Cortex of kidney (tissue), 1 donor: ENCODE measurements at places on chromosomes 6 and 20.

GRCh38 chr6:82915666-82916065 is 150.0 kb downstream of the UBE3D start:
- DNase-seq = no peak

DNA sequence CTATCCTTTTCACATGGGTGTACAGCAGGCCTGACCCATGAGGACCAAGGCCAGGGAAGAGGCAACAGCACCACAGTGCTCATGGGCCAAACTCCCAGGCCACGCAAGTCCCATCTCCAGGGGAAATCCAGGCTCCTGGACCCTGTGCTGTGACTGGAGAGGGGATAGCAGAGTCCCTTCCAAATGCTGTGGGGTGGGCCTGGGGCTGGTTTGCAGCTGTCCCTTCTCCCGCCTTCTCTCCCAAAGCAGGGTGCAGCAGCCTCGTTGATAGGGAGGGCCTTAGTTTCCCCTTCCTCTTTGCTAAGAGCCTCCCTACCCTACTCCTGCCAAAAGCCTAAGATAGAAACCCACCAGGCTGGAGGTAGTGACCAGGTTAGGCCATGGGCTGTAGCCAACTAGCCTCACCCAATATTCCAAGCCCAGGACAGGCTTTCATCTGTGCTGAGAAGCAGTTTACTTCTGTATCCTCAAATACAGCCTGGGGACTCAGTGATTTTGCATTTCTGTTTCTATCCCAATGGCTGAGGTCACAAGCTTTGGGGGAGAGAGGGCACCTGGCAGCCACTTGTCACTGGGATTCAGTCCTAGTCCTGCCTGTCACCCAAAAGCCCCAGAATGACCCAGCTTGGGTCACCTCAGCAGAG is 1.4 kb downstream of the CTSZ start:
- no peak for DNase-seq

GRCh38 chr6:119879731-119880130 is 530.2 kb upstream of the MAN1A1 start:
- no peak for DNase-seq

DNA sequence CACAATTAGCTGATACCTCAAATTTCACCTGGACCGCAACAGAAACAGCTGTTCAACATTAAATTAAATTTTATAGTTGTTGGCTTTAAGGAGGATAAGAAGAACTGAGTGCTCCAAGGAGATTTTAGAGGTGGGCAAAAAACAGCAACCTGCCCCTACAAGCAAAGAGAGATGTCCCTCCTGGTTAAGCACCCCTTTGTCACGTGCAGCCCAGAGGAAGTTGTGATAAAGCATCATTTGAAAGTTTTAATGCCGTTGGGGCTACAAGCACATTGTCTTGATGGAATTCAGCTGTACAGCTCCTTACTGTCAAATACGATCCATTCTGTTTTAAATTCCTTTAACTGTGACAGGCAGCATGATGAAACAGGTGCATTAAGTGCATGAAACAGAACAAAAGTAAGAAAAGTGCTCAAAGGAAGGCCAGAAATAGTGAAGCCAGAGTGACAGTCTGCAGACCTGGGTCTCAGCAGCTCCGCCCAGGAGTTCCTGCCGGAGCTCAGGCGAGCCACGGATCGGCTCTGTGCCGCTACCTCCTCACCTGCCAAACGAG is 195.0 kb downstream of the GMPR start:
- DNase-seq = no peak

DNA sequence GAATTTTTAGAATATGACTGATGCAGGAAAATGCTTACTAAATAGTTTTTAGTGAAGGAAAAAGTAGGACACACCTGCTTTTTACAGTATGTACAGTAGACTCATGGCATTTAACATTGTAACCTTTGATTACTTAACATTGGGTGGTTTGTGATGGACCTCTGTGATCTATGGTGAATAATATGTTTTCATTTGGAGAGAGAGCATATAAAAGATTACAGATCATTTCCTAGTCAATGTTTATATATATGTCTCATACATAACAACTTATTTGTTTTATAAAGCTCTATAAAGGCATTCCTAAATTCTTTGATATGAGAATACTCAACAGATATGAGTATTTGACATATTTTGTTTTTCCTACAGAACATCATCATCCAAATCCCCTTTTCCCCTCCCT is 129.3 kb upstream of the PDE7B start:
- no peak for DNase-seq

DNA sequence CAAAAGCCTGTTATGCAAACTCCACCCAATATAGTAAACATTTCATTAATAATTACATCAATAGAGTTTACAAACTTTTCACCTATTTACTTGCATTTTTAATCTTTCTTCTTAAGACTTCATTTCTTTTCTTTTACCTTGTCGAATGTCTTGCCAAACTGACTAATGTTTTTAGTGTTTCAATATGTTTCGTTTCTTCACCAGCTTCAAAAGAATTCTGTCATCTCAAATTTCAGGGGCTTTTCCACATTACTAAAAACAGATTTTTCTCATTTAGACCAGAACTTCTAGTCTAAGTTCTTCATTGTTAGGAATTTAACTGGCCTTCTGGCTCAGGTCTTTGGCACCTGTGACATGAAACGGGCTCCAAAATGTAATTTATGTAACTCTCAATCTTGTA is 196.5 kb downstream of the ARHGAP18 start:
- DNase-seq = no peak

DNA sequence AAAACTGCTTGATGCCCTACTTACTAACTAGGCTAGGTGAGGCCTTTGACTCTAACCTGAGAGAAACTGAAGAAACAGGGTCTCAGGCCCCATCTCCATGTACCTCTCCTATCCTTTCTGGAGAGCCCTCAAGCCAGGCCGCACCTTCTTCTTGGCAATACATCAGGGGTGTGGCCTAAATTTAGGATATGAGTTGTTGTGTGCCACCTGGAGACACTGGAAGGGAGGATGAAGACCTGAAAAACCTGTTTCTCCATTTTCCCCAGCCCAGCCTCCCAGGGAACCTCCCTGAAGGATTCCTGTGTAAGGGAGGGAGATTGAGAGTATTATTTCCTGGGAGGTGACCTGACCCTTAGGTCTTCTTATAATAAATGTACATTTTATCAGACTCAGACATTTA is 3.1 kb downstream of the LY6G6D start:
- DNase-seq = no peak

GRCh38 chr6:155411154-155412052 is 44.2 kb downstream of the NOX3 start:
- DNase-seq = no peak

- DNase-seq = no peak
These were observed 148.9 kb downstream of the TMEM200A start for GRCh38 chr6:130514712-130515111.

DNA sequence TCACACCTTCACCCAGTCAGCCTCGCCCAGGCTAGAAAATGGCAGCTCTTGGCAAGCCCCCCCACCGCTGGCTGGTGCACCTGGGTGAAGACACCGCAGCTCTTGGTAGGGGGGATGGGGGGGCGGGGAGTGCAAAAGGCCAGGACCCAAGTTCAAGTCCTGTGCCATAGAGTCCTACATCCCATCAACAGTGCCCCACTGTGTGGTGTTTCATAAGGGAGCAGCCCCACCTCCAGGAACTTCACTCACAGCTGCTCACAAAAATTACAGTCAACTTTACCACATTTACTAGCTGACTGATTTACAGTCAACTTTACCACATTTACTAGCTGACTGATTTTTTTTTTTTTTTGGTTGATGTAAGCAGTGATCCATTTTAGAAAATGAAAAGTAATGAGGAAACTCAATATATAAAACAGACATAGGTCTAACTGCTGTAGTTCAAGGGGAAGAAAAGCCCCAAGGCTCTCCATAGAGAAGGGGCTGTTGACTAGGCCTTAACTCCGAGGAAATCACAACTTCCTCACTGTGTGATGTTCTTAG is 208.9 kb upstream of the SNX9 start:
- DNase-seq = no peak

DNA sequence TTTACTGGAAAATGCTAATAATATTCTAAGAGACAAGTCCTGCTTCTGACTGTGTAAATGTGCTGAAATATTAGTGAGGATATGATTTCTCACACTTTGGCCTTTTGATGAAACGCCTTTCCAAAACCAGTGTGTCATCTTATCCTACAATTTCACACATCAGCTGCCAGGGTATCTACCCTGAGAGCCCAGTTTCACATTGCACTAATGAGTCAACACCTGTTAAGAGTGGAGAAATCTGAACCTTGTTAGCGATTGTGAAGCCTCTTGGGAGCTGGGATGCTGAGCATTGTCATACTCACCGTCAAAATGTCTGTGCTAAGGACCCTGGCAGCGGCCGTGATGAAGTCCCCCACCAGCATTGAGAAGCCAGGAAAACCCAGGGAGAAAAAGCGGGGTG is 166.0 kb downstream of the RALGAPA2 start:
- no peak for DNase-seq

DNA sequence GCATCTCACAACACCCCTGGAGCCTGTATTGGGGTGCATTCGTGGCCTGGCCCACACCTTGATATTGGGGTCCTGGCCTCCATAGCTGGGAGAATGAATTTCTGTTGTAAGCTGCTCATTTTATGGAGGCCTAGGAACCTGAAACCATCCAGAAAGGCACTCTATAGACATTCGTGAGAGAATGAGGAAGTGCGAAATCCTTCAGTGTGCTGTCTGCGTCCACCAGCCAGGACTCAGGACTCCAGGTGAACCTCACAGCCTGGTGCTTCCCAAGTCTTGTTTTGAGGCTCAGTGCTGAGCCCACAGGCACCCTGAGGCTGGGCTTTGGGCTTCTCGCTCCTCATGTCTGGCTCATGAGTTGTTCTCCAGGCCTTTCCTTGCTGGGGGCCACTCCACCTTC is 11.9 kb upstream of the RBBP8NL start:
- no peak for DNase-seq

GRCh38 chr6:128573036-128573435 is 52.6 kb upstream of the PTPRK start:
- no peak for DNase-seq

GRCh38 chr6:158029668-158030230 is 48.1 kb downstream of the SYNJ2 start:
- no peak for DNase-seq

- DNase-seq = no peak
These were observed 9.9 kb upstream of the HEBP2 start for GRCh38 chr6:138393871-138394783.

DNA sequence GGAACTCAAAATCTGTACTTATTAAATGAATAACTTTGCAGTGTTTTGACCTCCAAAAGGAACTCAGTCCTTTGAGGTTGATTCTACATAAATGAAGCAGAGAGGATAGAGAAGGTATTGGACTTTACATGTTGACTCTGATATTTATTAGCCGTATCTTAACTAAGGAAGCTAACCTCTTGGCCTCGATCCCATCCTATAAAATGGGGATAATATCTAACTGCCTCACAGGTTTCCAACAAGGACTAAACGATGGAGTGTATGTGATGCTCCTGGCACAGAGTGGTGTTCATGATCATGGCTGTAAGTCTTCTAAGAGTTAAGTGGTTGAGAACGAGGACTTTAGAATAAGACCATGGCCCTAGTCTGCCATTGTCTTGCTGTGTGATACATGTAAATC is 24.2 kb upstream of the MAP3K4 start:
- DNase-seq = no peak

GRCh38 chr6:135346747-135347146 is 150.8 kb downstream of the AHI1 start:
- DNase-seq = no peak

- DNase-seq = no peak
These were observed 26.8 kb upstream of the CLIC5 start for GRCh38 chr6:46042355-46042999.

GRCh38 chr6:162090734-162091133 is 636.8 kb downstream of the PRKN start:
- no peak for DNase-seq

GRCh38 chr20:1209447-1210387 is 6.5 kb downstream of the C20orf202 start:
- no peak for DNase-seq

- DNase-seq = no peak
These were observed 1.0 kb downstream of the GMEB2 start for GRCh38 chr20:63625771-63626423.

- DNase-seq = no peak
These were observed 133.2 kb upstream of the RPS6KA2 start for GRCh38 chr6:166760288-166760687.

DNA sequence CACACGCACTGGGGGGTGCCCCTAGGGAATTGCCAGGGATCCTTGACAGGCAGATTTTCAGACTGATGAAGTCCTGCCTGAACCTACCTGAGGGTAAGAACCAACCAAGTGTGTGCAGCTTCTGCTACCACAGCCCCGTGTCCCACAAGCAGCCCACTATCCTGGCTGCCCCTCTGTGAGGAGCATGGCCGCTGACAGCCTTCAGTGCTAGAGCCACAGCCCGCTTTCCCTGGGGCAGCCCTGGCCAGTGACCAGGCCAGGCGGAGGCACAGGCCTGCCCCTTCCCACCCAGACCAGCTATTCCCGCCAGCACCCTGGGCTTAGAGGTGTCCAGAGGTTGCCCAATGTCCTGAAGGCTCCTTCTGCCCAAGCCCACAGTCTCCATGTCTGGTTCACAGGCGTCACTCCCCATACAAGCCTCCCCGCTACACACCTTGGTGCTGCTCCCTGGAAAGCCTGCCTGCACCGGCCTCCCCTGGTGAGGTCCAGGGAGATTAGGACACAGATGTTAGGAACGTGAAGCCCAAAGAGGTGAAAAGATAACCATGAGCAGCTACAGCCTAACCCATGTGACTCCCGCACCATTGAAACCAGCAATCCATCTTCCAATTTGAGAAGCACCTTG is 207.0 kb downstream of the SYNDIG1 start:
- DNase-seq = no peak

DNA sequence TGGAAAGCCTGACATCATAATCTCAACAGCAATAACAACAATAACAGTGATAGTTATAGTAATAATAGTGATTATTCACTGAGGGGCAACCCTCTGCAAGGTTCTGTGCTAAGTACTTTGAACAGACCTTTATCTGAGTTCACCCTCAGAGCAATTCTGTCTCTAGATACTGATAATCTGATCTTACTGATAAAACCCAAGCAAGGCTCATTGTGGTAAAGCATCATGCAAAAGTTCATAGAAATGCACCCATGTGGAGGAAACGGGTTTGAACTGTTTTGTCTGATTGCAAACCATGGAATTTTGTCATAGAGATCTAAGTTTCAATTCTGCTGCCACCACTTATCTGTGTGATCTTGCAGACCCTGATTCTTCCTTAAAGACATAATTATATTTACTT is 1.3 kb upstream of the KIAA0408 start:
- no peak for DNase-seq

DNA sequence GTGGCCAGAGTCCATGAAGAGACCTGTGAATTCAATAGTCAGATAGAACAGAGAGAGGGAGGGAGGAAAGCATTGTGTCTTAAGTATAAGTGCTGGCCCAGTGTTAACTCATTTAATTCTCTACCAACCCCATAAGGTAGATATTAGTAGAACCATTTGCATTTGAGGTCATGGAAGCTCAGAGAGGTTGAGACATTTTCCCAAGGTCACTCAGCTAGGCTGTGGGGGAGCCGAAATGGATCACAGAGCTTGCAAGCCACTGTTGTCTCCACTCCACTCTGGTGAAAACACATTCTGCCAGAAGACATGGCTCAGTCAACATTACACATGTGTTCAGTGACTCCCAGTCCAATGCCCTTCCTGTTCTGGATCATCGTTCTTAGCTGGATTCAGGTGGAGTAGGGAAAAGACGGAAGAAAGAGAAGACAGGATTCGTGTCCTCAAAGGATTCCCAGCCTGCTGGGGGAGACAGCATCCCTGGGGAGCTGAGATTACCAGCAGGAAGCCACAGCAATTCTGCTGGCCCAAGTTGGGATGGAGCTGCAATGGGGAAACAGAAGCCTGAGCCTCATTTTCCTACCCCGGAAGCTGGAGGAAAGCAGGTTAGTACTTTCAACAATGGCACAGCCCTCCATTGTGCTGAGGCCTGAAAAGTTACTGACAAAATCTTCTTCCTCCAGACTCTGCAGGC is 27.0 kb upstream of the MDGA1 start:
- no peak for DNase-seq
